ENCODE measurements at places on chromosomes 5 and 9.

DNA sequence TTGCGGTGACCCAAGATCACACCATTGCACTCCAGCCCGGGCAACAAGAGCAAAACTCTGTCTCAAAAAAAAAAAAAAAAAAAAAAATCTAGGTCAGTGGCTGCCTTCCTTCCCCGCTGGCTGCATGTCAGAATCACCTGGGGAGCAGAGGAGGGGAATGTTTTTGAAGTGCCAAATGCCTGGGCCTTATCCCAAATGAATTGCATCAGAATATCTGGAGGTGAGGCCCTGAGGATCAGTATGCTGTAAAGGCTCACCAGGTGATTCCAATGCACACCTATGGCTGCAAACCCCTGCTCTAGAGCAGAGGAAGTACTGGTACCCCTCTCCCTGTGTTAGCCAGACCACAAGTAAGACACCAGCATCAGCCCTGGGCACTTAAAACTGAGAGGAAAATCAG lies 44.7 kb upstream of the GABRP start:
- no peak for DNase-seq

GRCh38 chr5:129367883-129368282 lies 92.2 kb upstream of the ADAMTS19 start:
- no peak for DNase-seq

DNA sequence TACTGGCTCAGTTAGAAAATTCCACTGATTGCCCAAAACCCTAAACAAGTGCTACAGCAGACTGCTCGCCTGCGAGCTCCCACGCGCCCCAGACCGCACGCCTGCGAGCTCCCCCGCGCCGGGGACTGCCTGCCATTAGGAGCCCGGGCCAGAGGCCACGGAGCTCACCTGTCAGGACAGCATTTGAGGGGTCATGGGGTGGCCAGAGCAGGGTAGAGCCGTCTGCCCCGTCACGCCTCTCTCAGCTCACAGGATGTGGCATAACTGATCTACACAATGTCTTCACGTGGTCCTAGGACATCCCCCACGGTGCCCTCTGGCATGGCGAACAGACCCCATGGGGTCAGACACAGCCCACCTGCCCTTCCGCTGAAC lies 29.1 kb upstream of the LRRC14B start:
- no peak for DNase-seq

- DNase-seq, result no peak
Observed at GRCh38 chr5:142871363-142872193, 101.4 kb downstream of the ARHGAP26 start.

GRCh38 chr9:82539146-82539545 lies 523.8 kb downstream of the RASEF start:
- no peak for DNase-seq

GRCh38 chr9:21589344-21590056 lies 107.4 kb upstream of the IFNE start:
- DNase-seq, result no peak

DNA sequence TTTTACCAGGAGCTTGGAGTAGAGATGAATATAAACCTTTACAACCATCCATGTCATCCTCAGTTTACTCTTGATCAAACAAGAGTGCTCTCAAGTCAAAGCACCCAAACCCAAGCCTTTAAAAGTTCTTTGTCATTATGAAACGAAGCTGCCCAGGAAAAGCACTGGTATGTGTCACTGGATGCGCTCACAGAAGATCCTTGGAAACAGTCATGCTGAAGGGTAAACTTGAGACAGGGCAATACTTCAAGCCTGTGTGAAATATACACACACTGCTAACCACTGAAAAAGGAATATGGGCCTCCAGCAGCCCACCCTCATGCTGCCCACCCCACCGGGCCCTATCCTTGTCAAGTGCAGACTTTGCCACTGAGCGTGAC lies 84.5 kb downstream of the PRRT1B start:
- DNase-seq, result no peak

- no peak for DNase-seq
Observed at GRCh38 chr9:68896486-68896885, 117.4 kb downstream of the PRKACG start.

DNA sequence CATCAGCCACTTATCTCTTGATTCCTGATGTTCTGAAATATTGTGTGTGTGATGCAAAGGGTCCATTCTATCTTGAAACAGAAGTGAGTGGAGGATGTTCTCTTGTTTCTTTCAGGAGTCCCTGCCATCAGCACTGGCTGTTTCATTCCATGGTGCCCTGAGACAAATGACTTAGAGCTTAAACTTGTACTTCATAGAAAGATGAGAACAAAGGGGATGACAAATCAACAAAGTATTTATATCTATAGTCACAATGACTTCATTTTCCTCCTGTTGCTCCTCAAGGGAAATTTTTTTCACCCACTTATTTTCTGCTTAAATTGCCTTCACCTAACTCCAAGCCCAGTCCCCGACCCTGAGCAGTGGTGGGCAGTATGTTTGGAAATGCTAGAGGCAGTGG lies 171.6 kb downstream of the TARS1 start:
- no peak for DNase-seq

DNA sequence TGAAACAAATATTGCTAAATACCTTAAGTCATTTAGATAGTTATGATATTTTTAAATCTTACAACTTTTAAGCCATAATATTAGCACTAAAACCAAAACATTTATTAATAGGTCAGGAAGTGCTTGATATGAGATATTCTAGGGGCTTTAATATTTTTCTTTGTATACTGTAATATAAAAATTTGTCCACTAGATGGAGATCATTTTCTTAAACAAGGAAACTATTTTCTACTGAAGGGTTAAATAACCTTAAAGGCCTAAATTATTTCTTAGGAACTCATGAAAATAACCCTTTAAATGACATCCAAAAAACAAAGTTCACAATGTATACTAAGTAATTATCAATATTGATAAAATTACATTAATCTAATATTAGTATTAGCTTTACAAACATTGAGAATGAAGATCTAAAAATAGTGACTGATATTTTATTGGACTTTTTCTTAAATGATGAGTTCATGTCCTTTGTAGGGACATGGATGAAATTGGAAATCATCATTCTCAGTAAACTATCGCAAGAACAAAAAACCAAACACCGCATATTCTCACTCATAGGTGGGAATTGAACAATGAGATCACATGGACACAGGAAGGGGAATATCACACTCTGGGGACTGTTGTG lies 635.7 kb downstream of the RAB3C start:
- no peak for DNase-seq

DNA sequence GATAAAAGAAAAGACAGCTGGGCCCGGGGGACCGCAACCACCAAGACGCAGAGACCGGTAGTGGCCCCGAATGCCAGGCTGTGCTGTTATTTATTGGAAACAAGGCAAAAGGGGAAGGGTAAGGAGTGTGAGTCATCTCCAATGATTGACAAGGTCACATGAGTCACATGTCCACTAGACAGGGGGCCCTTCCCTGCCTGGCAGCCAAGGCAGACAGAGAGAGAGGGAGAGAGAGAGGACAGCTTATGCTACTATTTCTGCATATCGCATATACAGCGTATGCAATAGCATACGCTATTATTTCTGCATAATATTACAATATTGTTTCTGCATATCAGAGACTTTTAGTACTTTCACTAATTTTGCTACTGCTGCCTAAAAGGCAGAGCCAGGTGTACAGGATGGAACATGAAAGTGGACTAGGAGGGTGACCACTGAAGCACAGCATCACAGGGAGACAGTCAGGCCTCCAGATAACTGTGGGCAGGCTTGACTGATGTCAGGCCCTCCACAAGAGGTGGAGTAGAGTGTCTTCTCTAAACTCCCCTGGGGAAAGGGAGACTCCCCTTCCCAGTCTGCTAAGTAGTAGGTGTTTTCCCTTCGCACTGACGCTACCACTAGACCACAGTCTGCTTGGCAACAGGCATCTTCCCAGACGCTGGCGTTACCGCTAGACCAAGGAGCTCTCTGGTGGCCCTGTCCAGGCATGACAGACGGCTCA lies 50.3 kb downstream of the RFX3 start:
- no peak for DNase-seq

DNA sequence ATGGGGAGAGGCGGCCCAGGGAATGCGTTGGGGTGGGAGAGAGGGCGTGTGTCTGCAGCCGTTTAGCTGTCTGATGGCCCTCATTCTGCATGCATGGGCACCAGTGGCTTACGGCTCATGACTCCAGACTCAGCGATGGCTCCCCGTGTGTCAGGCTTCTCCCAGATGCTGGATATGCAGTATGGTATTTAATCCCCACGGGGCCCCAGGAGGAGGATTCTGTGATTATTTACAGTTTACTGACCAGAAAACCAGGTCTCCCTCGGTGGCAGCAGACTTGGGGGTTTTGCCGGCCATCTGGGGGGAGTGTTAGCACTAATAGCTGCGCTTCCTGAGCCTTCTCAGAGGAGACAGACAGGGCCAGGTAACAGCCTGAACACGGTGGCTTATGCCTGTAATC lies 4.3 kb downstream of the PRDM12 start:
- no peak for DNase-seq

- DNase-seq, result no peak
Observed at GRCh38 chr9:9718691-9719090, 894.1 kb downstream of the PTPRD start.

GRCh38 chr5:129593525-129593924 lies 133.4 kb downstream of the ADAMTS19 start:
- DNase-seq, result no peak

- no peak for DNase-seq
Observed at GRCh38 chr5:855771-856530, 5.2 kb upstream of the ZDHHC11 start.

DNA sequence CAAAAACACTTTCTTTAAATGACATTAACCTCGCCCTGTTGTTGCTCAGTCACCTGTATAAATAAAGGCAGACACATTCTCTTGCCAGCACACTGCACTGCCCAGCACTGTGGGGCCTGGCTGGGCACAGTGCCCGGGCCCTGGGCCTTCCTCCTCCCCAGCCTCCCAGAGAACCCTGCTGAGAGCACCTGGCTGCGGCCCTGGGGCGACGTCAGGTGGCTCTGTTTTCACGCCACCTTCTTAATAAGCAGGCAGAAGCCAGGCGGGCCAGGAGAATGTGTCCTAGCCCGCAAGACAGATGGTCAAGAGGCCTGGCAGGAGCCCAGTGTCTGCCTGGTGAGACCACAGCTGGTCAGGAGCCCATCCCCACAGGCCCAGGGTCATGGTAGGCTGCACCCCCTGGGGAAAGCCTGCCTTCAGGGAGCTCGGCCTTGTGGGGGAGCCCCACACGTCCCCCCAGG lies 8.2 kb upstream of the AGPAT2 start:
- DNase-seq, result no peak

GRCh38 chr9:91714020-91714806 lies 235.8 kb downstream of the ROR2 start:
- DNase-seq, result no peak

DNA sequence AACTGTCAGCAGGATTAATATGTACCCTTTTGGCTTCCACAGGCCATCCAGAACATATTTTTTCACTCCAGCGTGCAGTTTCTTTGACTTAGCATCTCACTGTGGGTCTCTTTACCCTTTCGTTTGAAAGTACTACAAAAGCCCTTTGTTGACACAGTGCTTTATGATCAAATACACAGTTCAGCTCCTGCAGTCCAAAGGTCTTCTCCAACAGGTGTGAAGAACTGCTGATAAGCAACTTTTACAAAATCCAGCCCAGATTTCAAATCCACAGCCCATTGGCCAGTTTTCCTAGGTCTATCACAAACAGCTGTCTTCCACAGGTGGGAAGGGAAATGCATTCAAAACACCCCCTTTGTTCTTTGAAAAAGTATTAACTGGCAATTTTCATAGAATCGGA lies 54.8 kb downstream of the MYO10 start:
- DNase-seq, result no peak

- no peak for DNase-seq
Observed at GRCh38 chr9:91486699-91487497, 63.3 kb upstream of the NFIL3 start.

DNA sequence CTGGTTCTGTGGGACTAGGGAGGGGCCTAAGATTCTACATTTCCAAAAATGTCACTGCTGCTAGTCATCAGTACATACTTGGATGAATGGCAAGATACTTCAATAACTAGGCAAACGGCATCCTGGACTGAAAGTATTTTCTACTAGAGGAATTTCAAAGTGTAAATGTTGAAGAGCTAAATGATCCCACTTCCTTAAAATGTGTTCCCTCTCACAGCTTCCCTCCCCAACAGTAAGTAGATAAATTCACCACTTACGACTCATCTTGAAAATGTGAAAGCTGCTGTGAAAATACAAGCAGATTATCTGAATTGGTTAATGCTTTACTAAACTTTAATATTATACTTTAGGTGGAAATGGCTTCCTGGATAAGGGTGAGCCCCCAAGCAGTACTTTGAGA lies 1571.5 kb upstream of the WWC1 start:
- no peak for DNase-seq

DNA sequence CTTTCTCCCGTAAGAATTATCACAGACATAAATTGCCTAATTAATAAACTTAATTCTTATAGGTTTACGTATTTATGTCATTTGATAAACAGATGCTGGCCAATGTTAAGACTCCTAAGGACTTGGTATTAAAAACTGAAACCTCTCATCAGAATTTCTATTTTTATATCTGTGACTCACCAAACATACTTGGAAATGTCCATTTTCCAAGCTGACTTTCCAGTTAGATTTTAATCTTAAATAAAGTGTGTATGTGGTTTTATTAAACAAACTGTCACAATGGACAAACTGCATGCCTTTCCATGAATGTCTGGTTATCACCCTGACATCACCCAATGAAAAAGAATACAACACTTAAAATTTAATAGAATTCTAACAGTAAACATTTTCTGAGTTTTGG lies 12.6 kb upstream of the COL23A1 start:
- DNase-seq, result no peak

DNA sequence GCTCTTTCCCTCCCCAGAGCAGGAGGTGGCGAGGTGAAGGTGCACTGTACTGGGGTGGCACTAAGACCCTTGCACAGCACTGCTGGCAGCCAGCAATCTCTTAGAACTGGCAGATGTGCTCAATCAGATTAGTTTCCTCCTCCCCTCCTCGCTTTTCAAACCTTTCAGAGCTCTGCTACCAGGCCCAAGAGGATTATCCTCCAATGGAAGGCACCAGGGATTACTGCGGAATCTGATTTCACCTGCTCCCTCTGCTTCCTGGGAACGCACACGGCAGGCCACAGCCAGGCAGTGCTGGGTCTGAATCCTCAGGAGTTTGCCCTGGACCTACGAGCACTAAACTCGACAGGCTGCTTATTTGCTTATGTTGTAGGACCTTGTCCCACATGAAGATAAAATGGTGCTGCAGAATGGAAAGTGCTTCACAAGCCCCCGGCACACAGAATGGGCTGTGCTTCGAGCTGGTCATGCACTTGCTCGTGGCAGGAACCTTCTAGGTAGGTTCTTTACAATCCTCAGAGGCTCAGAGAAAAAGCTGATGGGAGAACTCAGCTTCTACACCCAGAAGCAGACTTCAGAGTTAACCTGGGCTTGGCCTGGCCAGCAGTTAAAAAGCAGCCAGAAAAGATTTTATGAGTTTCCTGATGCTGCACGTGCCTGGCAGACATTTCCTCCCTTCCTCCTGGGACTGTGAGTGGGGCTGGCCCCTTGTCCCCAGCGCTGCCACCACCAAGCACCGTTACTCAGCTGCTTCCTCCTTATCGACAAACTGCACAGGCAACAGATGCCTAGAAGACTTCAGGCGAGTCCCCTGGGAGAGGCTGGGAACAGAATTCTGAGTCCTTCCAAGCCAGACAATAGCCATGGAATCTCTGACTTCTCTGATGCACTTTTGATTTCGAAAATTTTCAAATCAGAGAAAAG lies 33.1 kb downstream of the FABP6 start:
- no peak for DNase-seq

GRCh38 chr5:133461796-133462516 lies 150.4 kb downstream of the FSTL4 start:
- no peak for DNase-seq

- DNase-seq, result no peak
Observed at GRCh38 chr5:76351577-76351976, 51.5 kb upstream of the IQGAP2 start.

GRCh38 chr9:124758061-124758460 lies 13.1 kb downstream of the NR6A1 start:
- DNase-seq, result no peak

All from activated CD8-positive, alpha-beta memory T cell treated with anti-CD3 and anti-CD28 coated beads for 48 hours (primary cell).